ENCODE measurements at places on chromosomes 1 and 21. TPM values are rescaled to one million over a fixed set of nuclear protein-coding genes. Genes with fewer than 3 reads are reported as not detected.
A peak's percentile ranks its signal among the peaks of the same experiment; 100 is the strongest.

DNA sequence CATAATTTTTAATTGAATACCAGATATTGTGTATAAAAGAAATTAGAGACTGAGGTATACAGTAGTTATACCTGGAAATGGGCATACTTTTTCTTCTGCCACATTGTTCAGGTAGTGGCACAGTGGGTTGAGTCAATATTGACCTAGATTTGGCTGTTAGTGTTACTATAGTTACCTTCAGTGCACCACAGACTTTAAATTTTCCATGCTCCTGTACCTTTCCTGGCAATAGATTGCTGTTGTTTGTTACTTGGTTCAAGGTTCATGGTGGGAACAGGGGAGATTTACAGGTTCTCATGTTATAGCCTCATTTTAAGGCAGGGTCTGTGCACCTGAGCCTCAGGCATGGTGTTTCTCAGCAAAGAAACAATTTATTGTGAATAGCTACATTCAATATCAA is 218.7 kb downstream of the LBR start:
- DNase-seq: no peak

DNA sequence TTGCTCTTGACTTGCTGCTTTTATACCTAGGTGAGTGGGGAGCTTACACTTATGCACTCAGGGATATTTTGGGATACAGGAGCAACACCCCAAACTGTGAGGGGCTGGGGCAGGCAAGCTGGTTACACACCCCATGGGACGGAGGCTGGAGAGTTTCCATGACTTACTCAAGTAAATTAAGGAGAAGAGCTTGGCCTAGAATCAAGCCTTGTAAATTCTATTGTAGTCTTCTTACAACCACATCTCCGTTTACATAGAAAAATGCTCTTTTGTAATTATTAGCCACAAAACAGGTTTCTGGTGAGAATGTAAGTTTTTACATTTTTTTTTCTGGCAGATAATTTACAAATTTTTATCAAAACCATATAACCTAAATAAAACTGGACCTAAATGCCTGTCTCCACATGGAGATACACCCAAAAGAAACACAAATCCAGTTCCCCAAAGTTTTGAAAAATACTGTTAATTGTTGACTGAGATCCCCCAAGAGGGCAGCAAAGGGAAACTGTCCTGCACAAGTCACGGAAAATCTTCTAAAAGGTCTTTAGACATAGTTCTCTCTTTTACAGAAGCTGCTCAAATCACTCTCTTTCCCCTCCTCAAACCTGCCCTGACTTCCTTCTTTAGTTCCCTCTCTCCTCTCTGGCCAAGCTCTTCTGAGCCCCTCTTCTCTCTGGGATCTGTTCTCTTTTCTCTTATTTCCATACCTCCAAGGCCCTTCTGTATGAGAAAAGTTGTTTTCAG is 134.0 kb downstream of the HIVEP3 start:
- DNase-seq: no peak

DNA sequence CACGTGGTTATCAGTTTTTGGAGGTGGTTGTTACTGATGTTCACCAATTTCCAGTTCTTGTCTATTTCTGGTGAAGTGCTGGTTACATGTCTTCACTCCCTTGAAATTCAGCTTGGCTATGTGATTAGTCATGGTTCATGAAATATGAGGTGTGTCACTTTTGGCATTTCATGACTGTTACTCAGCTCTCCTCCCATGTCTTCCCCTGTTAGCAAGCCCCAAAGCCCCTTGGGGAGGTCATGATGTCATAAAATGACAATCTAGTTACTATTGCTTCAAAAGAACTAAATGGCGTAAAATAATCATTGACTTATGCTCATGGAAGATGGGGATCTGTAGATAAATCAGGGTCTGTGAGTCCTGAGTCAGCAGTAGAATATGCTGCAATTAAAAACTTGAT is 425.1 kb downstream of the SETD4 start:
- peak; percentile 45 for DNase-seq

- DNase-seq: no peak
Observed at GRCh38 chr1:22296701-22297591, 154.0 kb upstream of the WNT4 start.

Gene OR6K3
- not detected for total RNA-seq

Gene CA14
- 1.0 TPM for total RNA-seq

Gene RAD54L
- 1.2 TPM for total RNA-seq

DNA sequence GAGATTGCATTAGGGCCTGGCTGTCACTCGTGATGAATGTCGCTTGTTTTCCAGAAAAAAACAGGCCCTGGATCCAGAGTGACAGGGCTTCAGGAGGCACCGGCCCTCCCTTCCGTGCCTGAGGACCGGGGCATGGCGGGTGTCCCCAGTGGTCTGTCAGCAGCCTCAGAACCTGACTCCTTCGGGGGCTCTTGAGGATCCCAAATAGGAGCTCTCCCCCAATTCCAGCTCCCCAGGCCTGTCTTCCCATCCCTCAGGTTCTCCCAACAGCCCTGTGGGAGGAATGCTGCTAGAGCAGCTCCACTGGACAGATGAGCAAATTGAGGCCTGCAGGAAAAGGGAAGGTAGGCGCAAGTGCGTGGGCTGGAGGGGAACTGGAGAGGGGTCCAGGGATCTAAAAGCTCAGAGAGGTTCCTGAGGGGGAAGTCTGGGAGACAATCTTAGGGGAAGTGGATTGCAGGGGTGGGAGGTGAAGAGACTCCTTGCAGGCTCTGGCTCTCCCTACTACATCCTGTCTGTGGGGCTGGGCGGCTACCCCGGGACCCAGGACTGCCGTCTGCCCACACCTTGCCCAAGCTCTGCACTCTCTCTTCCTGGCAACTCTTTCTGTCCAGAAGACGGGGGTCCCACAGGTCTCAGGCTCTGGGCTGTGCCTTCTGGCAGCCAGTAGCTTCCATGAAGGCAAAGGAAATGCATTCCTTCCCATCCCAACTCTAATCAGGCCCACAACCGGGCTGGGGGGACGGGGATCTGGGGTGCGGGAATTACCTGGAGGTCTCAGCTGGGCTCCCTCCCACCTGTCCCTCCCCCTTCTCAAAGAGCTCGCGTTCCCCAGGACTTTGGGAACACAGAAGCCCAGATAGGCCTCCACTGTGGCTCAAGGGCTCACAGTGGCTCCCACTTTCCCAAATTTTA is 105.7 kb upstream of the CASZ1 start:
- DNase-seq: no peak

GRCh38 chr1:81142099-81142826 is 658.5 kb upstream of the ADGRL2 start:
- no peak for DNase-seq

Gene RAVER2
- 17.9 TPM for total RNA-seq

DNA sequence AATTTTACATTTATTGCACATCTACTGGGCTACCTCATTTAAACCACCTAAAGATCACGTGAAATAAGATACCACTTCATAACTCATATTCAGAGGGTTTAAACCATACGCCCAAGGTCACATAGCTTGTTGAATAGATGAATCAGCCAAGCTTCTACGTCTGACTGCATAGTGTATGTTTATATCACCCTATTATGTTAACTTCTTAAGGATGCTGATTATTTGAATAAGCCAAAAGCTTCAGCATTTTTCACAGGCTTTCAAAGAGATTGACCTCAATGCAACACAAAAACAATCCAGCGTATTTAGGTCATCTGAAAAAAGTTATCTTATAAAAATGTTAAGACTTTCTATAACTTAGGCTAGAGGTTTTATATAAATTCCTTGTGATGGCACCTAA is 373.8 kb downstream of the TGFB2 start:
- DNase-seq: no peak

- DNase-seq: no peak
Observed at GRCh38 chr1:192535916-192536664, 39.5 kb upstream of the RGS1 start.

Gene NBPF1
- 32.5 TPM for total RNA-seq

DNA sequence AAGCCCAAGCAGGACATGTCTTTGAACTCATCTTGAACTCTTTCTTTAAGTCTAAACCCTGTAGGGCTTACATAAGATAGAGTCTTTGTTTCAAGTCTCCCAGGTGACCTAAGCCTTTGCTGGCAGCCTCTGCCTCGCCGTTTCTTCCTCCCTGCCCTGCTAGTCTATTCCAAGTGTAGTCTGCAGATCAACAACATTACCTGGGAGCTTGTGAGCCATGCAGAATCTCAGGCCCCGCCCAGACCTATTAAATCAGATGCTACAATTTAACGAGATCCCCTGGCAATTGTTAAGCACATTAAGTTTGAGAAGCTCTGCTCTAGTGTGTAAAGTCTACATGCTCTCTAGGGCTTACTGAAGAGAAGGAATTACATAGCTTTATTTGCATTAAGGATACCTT is 271.6 kb downstream of the PBX1 start:
- DNase-seq: no peak

Gene GCSAML
- 0.83 TPM for total RNA-seq

Gene CFHR4
- not detected for total RNA-seq

GRCh38 chr1:197413564-197413963 is 145.5 kb downstream of the CRB1 start:
- no peak for DNase-seq
